ENCODE measurements at places on chromosomes 7 and 10.

GRCh38 chr7:21914671-21915070 is 31.0 kb downstream of the CDCA7L start:
- no peak for DNase-seq

GRCh38 chr7:126702242-126703016 is 550.3 kb downstream of the GRM8 start:
- DNase-seq = no peak

DNA sequence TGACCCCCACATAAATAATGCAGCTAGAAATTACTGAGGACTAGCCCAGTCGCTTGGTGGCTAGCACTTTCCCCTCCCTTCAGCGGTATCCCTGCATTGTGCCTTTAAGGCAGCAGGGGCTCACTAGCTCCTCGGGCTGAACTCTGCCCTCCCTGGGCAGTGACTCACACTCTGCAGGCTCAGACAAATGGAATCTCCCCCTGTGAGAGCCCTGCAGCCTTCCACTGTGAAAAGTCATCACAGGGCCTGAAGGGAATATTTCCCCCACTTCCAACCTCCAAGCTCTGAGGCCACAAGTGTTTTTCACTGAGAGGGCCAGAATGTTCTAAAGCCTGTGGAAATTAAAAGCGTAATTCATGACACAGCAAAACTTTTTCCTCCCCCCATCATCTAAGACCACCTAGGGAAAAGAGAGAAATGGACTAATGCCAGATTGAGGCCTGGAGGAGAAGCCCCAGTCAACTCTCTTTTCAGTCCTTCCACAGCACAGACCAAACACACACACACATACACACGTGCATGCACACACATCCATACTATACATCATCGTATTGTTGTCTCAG is 93.6 kb upstream of the COL1A2 start:
- no peak for DNase-seq

DNA sequence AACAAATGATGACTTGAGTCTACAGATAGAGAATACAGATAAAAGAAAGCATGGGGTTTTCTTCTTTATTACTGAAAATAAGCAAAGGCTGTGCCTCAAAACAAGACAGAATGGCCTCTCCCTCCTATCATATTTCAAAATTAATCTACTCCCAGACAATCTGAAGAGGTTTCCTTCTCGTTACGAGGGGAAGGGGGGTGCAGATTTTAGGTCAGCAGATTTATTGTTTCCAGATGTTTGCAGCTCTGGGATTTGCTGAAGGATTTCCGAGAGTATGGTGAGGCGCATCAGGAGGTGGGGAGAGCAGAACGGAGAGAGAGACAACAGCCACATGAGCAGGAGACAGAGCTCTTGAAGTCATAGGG is 89.8 kb downstream of the KIAA1549 start:
- no peak for DNase-seq

DNA sequence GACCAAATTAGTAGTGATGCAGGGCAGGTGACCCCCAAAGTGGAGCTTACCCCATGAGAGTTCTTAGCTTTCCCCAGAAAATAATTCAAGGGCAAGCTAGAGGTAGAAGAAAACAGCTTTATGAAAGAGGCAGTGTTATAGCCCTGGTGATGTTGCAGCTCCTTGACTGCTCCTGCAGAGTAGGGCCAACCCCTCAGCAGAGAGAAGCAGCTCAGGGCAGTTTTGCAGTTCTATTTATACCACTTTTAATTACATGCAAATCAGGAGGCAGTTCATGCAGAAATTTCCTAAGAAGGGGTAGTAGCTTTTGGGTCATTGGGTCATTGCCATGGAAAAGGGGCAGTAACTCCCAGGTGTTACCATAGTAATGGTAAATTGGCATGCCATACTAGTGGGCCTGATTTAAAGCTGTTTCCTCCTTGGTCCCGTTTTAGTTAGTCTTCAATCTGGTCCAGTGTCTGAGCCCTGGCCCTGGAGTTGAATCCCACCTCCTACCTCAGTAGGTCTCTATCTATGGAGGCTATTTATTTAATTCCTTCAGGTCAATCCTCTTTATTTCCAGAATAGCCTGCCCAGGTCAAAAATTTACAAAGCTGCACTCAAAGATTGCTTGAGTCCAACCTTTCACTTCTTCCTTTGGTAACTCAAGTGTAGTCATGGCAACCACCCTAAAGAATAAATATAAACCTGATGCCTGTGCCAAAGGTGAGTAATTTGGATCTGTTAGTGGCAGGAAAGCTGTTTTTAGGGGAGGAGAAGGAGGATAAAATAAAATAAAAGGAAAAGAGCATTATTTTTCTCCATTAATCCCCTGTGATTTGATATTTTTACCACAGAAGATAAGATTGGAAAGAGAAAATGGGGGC is 29.5 kb downstream of the PLXDC2 start:
- DNase-seq = no peak

GRCh38 chr10:114265392-114266053 is 26.5 kb downstream of the VWA2 start:
- DNase-seq = no peak

DNA sequence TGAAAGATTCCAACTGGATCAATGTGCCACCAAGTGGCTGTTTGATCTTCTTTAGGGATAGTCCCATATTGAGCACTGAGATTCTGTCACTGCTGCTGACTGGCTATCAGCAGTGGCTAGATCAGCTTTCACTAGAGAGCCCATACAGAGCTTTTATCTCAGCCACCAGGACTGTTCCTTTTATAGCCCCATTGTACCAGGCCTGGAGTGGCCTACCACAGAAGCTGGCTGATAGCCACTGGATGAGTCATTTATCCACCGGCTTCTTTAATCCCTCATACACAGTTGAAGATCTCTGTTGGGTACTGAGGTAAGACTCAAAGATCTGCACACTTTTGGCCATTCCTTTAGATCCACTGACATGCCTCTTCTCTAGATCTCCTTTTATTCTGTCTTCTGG is 1101.1 kb downstream of the SORCS3 start:
- DNase-seq = no peak

DNA sequence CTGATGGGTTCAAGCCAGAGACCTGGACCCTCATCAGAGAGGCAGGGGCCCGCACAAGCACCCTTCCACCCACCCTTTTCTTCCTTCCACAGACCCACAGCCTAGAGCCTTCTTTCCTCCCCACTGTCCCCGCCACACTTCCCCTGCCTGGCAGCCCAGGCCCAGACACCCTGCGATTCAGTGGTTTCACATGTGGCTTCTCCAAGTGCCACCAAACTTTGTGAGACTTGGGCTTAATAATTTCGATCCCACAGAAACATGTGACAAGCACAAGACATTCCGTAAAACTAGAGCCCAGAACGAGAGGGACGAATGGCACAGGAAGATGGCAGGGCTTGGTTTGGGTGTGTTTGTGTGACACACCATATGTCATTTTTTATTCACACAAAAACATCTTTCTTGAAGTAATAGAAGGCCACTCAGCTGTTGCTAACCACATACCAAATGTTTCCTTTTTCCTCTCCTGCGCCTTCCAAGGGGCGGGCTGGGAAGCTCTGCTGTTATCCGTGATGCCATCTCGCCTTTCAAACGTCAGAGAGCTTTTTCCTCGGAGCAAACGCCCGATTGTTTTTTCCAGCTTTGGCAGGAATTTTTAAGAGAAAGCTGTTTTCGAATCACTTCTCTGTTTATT is 162.9 kb downstream of the GRK5 start:
- DNase-seq = no peak

- DNase-seq = no peak
These were observed 55.1 kb downstream of the UNCX start for GRCh38 chr7:1287752-1288201.

DNA sequence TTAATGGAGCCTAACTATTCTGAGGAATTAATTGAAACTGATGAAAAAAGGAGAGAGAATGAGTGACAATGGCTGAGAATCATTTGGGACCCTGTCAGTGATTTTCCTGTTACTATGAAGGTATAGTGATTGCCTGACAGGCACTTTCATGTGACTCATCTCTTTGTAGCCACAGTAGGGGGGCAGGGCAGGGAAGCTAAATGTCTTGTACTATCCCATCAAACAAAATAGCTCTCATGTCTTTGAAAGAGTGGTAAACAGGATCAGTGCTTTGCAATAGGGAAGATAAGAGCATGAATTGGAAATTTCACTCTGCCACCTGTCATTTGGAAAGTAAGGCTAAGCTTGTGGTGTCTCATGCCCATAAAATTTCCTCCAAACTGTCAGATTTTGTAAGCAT is 94.5 kb upstream of the GSDME start:
- DNase-seq = no peak

DNA sequence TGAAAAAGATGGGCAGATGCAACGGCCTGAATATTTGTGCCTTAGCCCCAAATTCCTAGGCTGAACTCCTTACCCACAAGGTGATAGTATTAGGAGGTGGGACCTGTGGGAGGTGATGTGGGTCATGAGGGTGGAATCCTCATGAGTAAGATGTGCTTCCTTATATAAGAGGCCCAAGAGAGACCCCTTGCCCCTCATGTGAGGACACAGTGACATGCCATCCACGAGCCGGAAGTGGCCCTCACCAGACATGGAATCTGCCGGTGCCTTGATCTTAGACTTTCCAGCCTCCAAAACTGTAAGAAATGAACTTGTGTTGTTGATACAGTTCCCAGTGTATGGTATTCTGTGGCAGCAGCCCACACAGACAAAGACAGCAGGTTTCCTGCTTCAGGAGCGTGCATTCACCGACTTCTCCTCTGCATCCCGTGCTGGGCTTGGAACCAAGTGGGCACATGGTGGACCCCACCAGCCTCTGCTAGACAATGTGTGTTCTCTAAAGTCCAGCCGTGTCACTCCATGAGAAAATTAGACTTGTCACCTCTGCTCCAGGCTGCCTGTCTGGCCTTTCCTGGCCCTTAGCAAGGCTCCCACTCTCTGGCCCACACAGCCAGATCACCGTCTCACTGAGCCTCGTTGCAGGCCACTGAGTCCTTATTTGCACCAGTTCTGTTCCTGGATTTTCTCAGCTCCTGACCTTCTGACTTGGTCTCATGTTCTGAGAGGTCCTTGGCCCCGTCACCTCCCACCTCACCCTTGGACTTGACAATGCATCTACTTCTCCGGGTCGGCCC is 52.9 kb upstream of the CACUL1 start:
- no peak for DNase-seq

- no peak for DNase-seq
These were observed 28.6 kb downstream of the HECW1 start for GRCh38 chr7:43141091-43141490.

DNA sequence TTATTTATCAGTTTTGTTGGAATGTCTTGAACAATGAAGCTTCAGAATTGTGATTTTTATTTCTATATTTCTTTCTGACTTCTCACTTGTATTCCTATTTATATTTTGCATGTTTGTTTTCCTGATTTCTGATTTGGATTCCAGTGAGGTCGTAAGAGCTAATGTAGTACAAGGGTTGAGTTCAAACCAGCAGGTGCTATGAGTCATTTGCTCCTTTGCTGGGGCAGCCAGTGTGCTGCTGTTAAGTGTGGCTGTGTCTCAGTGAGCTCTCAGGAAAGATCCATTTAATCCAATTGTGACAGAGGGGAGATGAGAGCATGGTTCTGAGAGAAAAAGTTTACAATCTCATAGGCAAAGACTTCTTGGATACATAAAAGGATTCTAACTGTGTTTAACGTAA is 48.6 kb downstream of the MCU start:
- no peak for DNase-seq

GRCh38 chr10:11454160-11454559 is 157.3 kb downstream of the USP6NL start:
- no peak for DNase-seq

DNA sequence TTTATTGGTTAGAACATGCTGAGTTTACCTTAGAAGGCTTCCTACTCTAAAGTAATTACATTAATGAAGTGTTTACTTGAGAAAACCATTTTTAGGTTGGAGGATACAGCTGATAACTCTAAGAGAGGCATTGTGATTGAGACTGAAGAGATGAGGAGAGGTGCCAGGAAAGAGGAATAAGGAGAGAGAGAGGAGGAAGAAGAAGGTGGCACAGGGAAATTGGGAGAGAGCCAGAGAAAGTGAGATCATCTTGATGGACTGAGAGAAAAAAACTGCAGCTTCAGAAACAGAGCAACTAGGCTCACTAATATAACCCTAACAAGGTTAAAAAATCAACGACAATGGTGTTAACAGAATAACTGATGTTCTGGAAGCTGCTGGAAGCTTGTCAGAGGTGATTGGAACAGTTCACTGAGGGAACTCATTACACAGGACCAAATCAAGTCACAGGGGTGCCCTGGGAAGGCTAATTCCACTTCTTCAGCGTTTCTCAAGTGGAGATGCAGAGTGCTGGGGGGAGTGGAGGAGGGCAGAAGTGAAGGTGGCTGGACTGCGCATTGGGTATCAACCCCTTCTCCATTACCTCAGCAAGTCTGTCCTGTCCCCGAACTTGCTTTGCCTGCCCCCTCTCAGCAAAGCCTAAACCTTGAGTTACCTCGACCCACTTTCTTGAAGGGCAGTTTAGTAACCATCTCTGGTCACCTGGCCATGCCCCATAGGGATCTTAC is 6.9 kb upstream of the SORBS1 start:
- DNase-seq = no peak

Data from GM13977 (cell line).